ENCODE measurements at places on chromosomes 1 and 21.

GRCh38 chr1:241869022-241869421 lies 21.0 kb downstream of the EXO1 start:
- DNase-seq, result no peak

- DNase-seq, result no peak
These were observed 520.5 kb downstream of the SMYD3 start for GRCh38 chr1:245986404-245987218.

DNA sequence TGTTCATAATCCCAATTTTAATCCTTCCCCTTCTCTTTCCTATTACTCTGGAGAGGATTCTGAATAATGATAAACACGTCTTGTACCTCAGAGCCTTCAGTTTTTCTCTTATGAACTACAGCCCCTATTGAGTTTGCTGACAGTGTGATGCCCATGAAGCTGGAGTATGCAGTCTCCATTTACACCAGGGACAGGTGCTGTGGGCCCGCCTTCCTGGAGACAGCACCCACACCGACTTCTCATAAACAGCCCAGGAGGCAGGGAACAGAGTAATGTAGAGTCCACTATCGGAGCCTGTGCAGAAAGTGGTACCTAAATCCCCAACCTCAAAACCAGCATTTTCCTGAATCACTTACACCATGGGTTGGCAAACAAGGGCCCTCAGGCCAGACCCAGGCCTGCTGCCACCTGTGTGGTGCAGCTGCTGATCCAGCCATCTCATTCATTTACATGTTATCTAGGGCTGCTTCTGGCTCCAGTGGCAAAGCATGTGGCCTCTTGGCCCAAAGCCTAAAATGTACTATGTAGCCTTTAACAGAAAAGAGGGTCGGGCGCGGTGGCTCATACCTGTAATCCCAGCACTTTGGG lies 95.1 kb upstream of the KRTAP19-8 start:
- no peak for DNase-seq

DNA sequence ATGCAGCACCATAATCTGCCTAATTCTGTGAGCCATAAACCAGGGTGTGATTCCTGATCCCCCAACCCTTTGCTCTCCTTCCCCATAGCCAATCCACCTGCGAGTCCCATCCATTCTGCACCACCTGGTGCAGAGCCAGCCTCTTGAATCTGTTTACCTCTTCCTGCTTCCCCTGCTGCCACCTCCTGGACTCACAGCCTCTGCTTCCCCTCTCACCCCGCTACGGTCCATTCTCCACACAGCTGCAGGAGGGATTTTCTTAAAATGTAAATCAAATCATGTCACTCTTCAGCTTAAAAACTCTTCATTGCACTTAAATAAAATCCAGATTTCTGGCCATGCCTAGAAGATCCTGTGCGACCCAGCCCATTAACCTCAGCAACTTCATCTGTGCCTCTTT lies 186.7 kb downstream of the FOXD2 start:
- DNase-seq, result no peak

GRCh38 chr1:153372571-153372970 lies 2.9 kb downstream of the S100A12 start:
- no peak for DNase-seq

- no peak for DNase-seq
These were observed 68.5 kb downstream of the OBSCN start for GRCh38 chr1:228276174-228276831.

- no peak for DNase-seq
These were observed 92.1 kb downstream of the NIBAN1 start for GRCh38 chr1:184881941-184882913.

DNA sequence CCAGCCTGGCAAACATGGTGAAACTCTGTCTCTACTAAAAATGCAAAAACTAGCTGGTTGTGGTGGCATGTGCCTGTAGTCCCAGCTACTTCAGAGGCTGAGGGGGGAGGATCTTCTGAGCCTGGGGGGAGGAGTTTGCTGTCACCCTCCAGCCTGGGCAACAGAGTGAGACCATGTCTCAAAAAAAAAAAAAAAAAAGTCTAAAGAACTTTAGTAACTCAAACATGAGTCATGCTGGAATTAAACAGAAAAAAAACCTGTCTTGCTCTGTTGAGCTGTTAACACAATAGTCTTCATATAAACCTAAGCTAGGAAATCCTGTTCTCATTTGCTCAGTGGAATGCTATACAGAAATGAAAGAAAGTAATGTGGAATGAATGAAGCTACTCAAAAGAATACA lies 16.7 kb upstream of the DISP1 start:
- no peak for DNase-seq

DNA sequence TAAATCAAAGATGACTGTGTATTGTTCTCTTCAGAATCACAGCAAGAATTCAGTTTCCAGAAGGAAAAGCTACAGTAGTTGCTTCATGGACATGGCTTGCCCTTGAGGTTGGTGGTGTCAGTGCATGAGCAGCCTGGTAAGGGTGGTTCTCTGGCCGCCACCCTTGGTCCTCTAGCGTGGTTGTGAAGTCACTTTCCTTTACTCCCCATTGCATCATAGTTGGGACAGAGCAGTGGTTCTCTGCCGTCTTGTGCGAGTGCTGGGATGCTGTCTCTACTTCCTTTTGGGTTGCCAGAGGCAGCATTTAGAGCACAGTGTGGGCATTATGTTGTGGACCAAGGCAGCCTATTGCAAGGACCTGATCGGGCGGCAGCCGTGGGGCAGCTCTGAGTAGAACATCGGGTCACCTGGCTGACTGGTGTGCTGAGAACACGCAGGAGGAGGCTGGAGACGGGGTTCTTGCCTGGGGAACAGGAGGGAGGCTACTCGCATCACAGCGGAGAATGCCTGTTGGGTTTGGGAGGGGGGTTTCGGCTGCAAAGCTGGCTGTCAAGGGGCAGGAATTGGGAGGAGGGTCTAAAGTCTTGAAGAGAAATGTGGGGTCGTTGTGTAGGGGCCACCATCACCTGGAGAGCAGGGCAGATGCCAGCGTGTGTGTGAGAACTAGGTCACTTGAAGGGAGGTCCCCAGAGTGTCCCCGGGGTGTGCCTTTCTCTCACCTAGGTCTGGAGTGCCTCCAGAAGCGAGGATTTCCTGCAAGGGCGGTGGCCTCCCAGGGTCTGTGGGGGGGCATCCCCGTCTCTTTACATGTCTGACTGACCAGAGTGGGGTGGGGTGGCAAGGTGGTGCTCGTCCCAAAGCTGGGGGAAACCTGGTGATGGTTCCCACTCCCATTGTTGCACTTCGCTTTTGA lies 6.3 kb downstream of the ARF1 start:
- DNase-seq, result no peak

DNA sequence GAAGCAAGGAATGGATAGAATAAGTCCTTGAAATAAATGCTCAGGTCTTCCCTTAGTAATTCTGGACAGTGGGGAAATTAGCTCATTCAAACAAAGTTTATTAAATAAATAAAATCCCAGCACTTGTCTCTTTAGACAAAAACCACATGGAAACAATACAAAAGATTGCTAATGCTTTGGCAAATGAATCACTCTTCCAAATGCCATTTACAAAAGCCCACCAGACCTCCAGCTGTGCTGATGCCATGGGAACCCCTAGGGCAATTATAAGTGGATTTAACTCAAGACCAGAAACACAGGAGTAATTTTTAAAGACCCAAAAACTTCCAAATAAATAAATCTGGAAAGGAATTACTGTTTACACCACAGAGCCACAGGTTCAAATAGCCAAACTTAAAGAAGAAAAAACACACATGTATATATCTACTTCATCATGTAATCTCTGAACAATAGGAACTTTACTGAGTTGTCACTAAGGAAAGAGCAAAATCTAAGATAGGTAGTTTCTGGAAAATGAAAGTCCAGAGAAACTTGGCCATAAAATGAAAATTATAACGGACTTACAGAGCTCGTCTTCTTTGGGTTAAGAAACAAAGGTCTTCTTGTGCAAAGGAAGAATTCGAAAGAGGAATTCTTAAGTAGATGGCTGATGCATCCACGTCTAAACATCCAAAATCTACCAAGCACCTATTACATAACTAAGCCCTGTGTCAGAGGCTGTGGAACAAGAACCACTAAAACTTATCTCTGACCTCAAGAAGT lies 399.4 kb downstream of the SMYD3 start:
- no peak for DNase-seq

DNA sequence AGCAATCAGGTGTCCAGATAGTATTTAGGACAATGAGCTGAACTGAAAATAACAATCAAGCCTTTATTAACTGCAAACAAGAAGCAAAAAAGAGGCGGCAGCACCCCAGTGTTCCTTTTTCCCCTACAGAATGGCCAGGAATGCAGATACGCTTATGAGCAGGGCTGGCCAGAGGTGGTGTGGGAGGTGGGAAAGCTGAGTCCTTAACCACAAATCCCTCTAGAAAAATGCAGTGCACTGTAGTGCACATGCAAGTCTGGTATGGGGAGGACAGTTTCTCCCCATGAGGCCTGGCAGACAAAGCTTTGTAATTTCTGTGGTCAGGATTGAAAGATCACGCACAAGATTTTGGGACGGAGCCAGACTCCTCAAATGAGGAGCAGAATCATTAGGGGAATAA lies 10.7 kb upstream of the IFNAR1 start:
- DNase-seq, result no peak

DNA sequence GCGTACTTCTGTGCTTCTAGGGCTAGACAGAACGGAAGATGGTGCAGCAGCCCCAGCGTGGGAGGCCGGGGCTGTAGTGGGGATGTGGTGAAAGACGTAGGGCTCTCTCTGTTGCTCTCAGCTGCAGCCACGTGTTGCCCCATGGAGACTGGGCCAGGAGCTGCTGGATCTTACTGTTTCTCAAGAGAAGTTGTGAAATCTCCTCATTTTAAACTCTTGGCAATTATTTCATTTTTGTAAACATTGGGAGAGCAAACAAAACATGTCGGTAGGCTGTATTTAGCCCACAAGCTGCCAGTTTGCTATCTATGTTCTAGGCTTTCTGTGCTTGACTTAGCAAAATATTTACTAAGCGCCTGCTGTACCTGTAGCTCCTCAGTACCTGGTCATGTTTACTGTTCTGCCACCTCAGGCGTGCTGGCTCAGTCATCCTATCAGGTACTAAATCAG lies 15.9 kb upstream of the ELOA start:
- no peak for DNase-seq

- no peak for DNase-seq
These were observed 233.4 kb downstream of the TM2D1 start for GRCh38 chr1:61491497-61491896.

DNA sequence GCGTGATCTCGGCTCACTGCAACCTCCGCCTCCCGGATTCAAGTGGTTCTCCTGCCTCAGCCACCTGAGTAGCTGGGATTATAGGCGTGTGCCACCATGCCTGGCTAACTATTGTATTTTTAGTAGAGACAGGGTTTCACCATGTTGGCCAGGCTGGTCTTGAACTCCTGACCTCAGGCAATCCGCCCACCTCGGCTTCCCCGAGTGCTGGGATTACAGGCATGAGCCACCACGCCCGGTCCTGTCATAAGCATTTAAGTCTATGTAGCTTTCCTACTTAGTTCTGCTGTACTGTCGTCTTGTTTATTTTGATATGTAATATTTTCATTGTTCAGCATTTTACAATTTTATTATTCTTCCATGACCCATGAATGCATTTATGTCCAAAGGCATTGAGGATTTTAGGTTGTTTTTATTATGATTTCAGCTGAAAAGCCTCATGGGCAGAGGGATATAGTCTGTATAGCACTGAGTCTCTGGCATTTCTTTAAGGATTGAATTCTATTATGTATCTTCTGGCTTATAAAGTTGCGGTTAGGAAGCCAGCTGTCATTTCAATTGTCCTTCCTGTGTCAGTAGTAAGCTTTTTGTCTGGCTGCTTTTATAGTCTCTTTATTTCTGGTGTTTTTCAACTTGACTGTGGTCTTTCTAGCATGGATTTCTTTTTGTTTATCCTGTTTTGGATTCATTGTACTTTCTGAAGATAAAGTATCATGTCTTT lies 9.2 kb downstream of the AGPAT3 start:
- no peak for DNase-seq

DNA sequence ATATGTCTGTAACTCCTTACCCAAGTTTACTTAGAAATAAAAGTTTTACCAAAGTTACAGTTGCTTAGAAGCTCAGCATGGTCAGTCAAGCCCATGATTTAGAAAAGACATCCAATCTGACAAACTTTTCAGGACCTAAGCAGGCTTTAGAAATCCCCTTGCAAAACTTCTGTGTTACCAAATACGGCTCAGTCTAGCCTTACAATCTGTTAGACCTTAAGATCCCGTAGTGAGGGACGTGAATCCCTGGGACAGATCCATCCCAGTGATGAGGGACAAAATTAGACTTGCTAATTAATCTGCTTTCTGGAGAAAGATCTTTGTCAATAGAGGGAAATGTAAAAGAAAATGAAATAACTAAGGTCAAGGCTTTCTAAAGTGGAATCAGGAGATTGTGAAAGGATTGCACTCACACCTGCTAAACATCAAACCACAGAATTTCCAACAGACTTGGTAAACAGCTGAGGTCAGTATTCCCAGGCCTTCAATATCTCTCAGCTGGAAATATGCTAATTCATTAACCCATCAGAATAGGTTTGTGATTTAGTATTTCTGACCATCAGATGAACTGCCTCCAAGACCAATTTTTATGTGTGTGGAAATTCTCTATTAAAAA lies 375.3 kb downstream of the DUSP10 start:
- DNase-seq, result no peak

DNA sequence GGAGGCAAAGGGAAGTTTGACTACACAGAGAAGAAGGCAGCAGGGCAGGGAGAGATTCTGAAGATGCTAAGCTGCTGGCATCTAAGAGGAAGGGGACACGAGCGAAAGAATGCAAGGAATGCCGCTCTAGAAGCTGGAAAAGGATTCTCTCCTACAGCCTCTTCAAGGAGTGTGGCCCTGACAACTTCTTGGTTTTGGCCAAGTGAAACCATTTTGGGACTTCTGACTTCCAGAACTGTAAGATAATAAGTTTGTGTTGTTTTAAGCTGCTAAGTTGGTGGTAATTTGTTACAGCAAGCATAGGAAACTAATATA lies 28.5 kb downstream of the MGST3 start:
- DNase-seq, result no peak

GRCh38 chr21:42599486-42599885 lies 53.9 kb upstream of the PDE9A start:
- DNase-seq, result no peak

GRCh38 chr1:74763807-74764206 lies 30.9 kb downstream of the TYW3 start:
- DNase-seq, result no peak

DNA sequence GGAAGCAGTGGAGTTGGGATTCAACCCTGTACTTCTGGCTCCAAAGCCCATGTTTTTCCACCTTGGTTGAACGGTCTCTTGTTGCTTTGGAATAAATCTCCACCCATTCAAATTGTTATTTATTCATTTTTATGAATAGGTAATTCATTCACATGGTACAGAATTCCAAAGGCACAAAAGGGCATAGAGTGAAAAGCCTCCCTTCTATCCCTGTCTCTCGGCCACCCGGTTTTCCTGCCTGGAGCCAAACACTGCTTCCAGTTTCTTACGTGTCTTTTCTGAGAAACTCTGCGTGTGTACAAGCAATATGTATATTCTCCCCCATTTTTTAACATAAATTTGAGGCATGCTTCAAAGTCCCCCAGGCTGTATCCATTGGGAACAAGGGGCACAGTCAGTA lies 3.9 kb downstream of the EXTL1 start:
- no peak for DNase-seq

Data from CMK (cell line).